ENCODE measurements at places on chromosomes 12 and 14. TPM values are rescaled to one million over a fixed set of nuclear protein-coding genes. Genes with fewer than 3 reads are reported as not detected.

Gene PPP1R1A
- 0.43 TPM for total RNA-seq

- no peak overlapping the region for H3K27ac ChIP-seq
- H3K36me3 ChIP-seq, result no peaks in the 10 kb centered on the region
- H3K4me1 ChIP-seq, result no peaks in the 10 kb centered on the region
- H3K4me3 ChIP-seq, result no peak overlapping the region
- DNase-seq, result no peak
These were observed 6.6 kb downstream of the FGF6 start for GRCh38 chr12:4438834-4439596.

DNA sequence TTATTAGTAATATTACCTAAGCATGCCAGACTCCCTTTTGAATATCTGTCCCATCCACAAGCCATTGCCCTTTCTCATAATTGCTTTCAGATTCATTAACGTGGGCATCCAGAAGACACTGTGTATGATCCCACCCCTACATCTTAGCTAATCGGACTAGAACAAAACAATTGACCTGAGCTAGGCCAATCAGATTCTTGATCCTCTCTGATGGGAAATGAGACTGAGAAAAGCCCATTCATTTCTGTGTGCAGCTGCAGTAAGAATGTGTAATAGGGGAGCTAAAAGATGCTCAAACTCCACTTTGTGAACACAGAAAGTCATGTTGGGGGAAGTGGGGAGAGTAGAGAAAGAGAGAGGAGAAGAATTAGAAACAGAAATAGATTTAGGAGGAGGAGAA lies 281.7 kb upstream of the G2E3 start:
- no peaks in the 10 kb centered on the region for H3K4me1 ChIP-seq
- H3K36me3 ChIP-seq, result no peaks in the 10 kb centered on the region
- H3K27ac ChIP-seq, result no peak overlapping the region
- no peaks in the 10 kb centered on the region for H3K27me3 ChIP-seq

Gene SERPINA1
- 150 TPM for total RNA-seq

DNA sequence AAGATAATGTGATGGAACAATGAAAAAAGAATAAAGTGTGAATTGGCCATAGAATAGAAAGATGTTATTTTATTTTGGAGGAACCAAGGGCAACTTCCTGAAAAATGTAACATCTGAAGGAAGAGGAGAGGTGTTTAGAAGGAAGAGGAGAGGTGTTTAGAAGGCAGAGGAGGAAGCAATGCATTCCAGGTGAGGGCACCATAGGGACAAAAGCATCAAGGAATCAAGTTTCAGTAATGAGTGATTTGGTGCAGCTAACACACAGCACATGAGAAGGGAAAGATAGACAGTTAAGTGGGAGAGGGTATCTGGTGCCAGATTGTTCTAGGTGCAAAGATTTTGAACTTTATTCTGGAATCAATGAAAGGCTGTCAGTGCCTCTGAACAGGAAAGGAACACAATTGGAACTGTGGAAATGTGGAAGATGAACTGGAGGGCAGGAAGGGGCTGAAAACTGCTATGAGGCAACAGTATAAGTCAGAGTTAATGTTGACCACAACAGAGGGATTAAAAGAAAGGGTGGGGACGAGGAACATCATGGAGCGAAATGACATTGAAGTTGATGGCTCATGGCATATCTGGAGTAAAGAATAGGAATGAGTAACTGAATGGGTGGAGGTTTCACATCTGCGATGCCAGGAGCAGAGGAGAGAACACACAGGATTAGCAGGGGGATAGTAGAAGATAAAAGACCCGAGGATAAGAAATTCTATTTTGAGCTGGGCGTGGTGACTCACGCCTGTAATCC lies 326.6 kb downstream of the LRIG3 start:
- no peaks in the 10 kb centered on the region for H3K27me3 ChIP-seq
- H3K4me1 ChIP-seq, result no peaks in the 10 kb centered on the region
- H3K36me3 ChIP-seq, result no peaks in the 10 kb centered on the region
- no peak overlapping the region for H3K4me3 ChIP-seq

GRCh38 chr14:101654051-101654450 lies 92.8 kb downstream of the DIO3 start:
- H3K4me3 ChIP-seq, result no peak overlapping the region
- no peaks in the 10 kb centered on the region for H3K27me3 ChIP-seq
- no peaks in the 10 kb centered on the region for H3K36me3 ChIP-seq
- no peak for DNase-seq

DNA sequence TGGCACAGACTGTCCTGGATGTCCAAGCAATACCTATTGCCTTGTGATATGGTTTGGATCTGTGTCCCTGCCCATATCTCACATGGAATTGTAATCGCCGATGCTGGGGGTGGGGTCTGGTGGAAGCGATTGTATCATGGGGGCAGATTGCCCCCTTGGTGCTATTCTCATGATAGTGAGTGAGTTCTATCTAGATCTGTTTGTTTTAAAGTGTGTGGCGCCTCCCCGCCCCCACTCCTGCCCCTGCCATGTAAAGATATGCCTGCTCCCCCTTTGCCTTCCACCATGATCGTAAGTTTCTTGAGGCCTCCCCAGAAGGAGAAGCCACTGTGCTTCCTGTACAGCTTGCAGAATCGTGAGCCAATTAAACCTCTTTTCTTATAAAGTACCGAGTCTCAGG lies 16.8 kb upstream of the LRRC10 start:
- H3K4me3 ChIP-seq, result no peak overlapping the region
- H3K36me3 ChIP-seq, result no peaks in the 10 kb centered on the region

GRCh38 chr12:122062832-122063693 lies 15.5 kb upstream of the MLXIP start:
- H3K4me1 ChIP-seq, result peaks cover 27% of the 10 kb centered on the region
- no peaks in the 10 kb centered on the region for H3K36me3 ChIP-seq
- H3K27ac ChIP-seq, result peak overlapping the region; percentile 83

DNA sequence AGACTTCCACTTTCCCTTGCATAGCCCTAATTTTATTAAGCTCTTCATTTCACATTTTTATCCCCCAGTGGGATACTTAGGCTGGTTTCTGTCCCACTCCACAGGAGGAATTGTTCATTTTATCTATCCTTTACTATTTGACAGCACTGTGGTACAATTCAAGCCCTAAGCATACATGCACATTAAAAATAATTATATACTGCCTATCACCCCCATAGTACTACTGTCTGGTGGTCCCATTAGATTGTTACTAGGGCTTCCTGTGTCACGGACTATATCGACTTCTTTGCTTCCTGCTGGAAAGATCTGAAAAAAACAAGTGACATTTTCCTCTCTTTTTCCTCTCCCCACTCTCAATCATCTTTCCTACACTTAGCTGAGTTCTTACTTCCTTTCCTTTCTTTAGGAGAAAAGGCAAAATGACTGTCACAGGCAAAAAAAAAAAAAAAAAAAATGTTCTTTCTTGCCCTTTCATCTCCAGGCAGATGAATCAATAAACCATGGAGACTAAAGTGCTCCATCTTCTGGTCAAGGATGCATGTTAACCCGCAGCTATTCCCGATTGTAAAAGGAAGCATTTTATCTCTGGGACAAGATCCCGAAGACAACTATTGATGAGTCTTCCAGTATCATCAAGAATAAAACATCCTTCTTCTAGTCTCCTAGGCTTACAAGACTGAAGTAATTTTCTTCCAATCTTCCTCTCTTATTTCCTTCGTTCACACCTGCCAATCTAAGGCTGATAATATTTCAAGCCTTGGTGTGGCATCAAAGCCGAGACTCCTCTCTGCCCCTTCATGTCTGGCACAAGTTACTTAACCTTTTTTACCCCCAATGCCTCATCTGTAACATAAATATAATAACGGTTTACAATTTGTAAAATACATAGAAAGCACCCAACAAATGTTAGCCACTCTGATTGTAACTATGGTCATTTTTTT lies 94.4 kb upstream of the PLEKHG7 start:
- H3K4me1 ChIP-seq, result peaks cover 2% of the 10 kb centered on the region
- H3K27ac ChIP-seq, result no peak overlapping the region
- no peak overlapping the region for H3K4me3 ChIP-seq
- DNase-seq, result peak; percentile 46

Gene IL23A
- not detected for total RNA-seq

DNA sequence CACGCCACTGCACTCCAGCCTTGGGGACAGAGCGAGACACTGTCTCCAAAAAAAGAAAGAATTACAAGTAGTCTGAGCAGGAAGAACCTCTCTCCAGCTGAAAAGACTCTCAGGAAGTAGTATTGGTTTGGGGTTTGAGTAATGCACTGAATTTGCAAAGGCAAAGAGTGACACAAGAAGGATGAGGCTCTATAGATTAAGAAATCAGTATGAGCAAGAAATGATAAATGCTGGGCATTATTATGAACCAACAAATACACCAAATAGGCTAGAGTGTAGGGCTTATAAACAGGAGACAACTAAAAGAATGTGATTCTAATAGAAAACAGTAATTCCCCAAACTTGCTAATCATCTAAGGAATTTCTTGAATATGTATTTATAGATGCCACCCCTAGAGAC lies 2.6 kb upstream of the SLC35E3 start:
- no peaks in the 10 kb centered on the region for H3K4me1 ChIP-seq
- no peaks in the 10 kb centered on the region for H3K27me3 ChIP-seq
- no peak for DNase-seq
- H3K27ac ChIP-seq, result no peak overlapping the region
- H3K36me3 ChIP-seq, result no peaks in the 10 kb centered on the region
- H3K4me3 ChIP-seq, result no peak overlapping the region

GRCh38 chr12:83896416-83896815 lies 1016.2 kb downstream of the SLC6A15 start:
- DNase-seq, result no peak
- no peak overlapping the region for H3K4me3 ChIP-seq
- H3K27ac ChIP-seq, result no peak overlapping the region
- no peaks in the 10 kb centered on the region for H3K27me3 ChIP-seq
- no peaks in the 10 kb centered on the region for H3K36me3 ChIP-seq
- no peaks in the 10 kb centered on the region for H3K4me1 ChIP-seq

Gene RFLNA
- total RNA-seq, result 21.1 TPM
